OCI-LY7 (cell line): ENCODE measurements at places on chromosomes 7 and 10. TPM values are rescaled to one million over a fixed set of nuclear protein-coding genes. Genes with fewer than 3 reads are reported as not detected.

MSANTD7 gene
- 23.5 and 29.5 TPM in 2 replicates for total RNA-seq

OR2A5 gene
- not detected in 2 replicates for total RNA-seq

TUBAL3 gene
- total RNA-seq, result not detected in 2 replicates

PRSS37 gene
- total RNA-seq, result not detected in 2 replicates

MYH16 gene
- not detected in 2 replicates for total RNA-seq

COL17A1 gene
- 0.15 and 0.17 TPM in 2 replicates for total RNA-seq

DRGX gene
- total RNA-seq, result not detected in 2 replicates

MYO3A gene
- total RNA-seq, result not detected in 2 replicates

CTTNBP2 gene
- total RNA-seq, result not detected in 2 replicates

PHYHIPL gene
- not detected in 2 replicates for total RNA-seq

GIMAP8 gene
- not detected in 2 replicates for total RNA-seq

FAM241B gene
- not detected in 2 replicates for total RNA-seq

SKAP2 gene
- 54.8 and 67.9 TPM in 2 replicates for total RNA-seq

HKDC1 gene
- not detected in 2 replicates for total RNA-seq

NKX6-2 gene
- total RNA-seq, result not detected in 2 replicates

DLG5 gene
- 0.17 and 0.27 TPM in 2 replicates for total RNA-seq

NRBF2 gene
- total RNA-seq, result 19.1 and 20.7 TPM in 2 replicates

MMP21 gene
- total RNA-seq, result not detected in 2 replicates

SEC31B gene
- total RNA-seq, result 21.3 and 26.0 TPM in 2 replicates

RNF32 gene
- 3.6 and 3.9 TPM in 2 replicates for total RNA-seq

GET4 gene
- 51.1 and 54.5 TPM in 2 replicates for total RNA-seq

FXYD4 gene
- not detected in 2 replicates for total RNA-seq

EBLN1 gene
- not detected in 2 replicates for total RNA-seq

PEX1 gene
- total RNA-seq, result 36.0 and 47.4 TPM in 2 replicates

MYPN gene
- total RNA-seq, result not detected in 2 replicates

ANKRD30A gene
- not detected in 2 replicates for total RNA-seq

FGFR2 gene
- not detected in 2 replicates for total RNA-seq

STX1A gene
- 5.7 TPM in 2 replicates for total RNA-seq

CPEB3 gene
- total RNA-seq, result 2.9 and 3.2 TPM in 2 replicates

MEIG1 gene
- 1.7 and 2.7 TPM in 2 replicates for total RNA-seq

MAGI2 gene
- total RNA-seq, result 0.13 and 0.17 TPM in 2 replicates

SNCG gene
- total RNA-seq, result not detected in 2 replicates

TEX47 gene
- not detected in 2 replicates for total RNA-seq

GPR26 gene
- total RNA-seq, result not detected in 2 replicates

XRCC2 gene
- 40.1 and 49.6 TPM in 2 replicates for total RNA-seq

PMPCB gene
- 94.1 and 95.9 TPM in 2 replicates for total RNA-seq

DDC gene
- total RNA-seq, result not detected in 2 replicates

CTAGE8 gene
- not detected in 2 replicates for total RNA-seq

LBX1 gene
- not detected in 2 replicates for total RNA-seq

ICA1 gene
- 0.49 and 0.50 TPM in 2 replicates for total RNA-seq
